Activated CD8-positive, alpha-beta memory T cell treated with anti-CD3 and anti-CD28 coated beads for 36 hours (primary cell): ENCODE measurements at places on chromosomes 13 and 19. TPM values are rescaled to one million over a fixed set of nuclear protein-coding genes. Genes with fewer than 3 reads are reported as not detected.

ZNF112 gene
- total RNA-seq: 0.15 TPM

LILRA5 gene
- not detected for total RNA-seq

MADCAM1 gene
- 0.17 TPM for total RNA-seq

DCUN1D2 gene
- 13.5 TPM for total RNA-seq

CGB2 gene
- not detected for total RNA-seq

PCDH9 gene
- 0.17 TPM for total RNA-seq

WASF3 gene
- 0.08 TPM for total RNA-seq

CA11 gene
- total RNA-seq: 11.2 TPM

DACT3 gene
- total RNA-seq: 1.8 TPM

PLVAP gene
- not detected for total RNA-seq

NKPD1 gene
- total RNA-seq: 0.06 TPM

PSPN gene
- total RNA-seq: 1.2 TPM

KDELR1 gene
- total RNA-seq: 78.5 TPM

POU2F2 gene
- total RNA-seq: 55.3 TPM
